Ascending aorta (tissue), 2 donors: ENCODE measurements at places on chromosomes 16 and 17.

- peak overlapping the region; percentile 33 for H3K4me3 ChIP-seq
- peaks cover 4% of the 10 kb centered on the region for H3K4me1 ChIP-seq
- H3K27ac ChIP-seq: no peak overlapping the region
- no peak for DNase-seq
- H3K36me3 ChIP-seq: no peaks in the 10 kb centered on the region
- H3K27me3 ChIP-seq: peaks cover 8% of the 10 kb centered on the region
Measured at GRCh38 chr17:7296189-7296861, 1.9 kb upstream of the YBX2 start.

DNA sequence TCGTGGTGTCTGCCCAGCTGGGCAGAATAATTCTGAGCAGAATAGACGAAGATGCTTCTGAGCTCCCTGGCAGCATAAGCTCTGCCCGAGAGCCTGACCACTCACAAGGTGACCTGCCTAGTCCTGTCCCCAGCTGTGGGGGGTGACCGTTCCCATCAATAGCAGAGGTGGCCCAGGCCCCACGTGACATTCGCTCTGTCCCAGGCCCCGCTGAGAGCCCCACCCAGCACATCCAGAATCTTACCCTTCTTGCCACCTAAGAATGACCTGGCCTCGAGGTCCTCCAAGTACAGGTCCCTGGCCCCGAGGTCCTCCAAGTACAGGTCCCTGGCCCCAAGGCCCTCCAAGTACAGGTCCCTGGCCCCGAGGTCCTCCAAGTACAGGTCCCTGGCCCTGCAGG, 695 bp upstream of the TMEM204 start:
- H3K4me3 ChIP-seq: peak overlapping the region; percentile 68
- peaks cover 23% of the 10 kb centered on the region for H3K36me3 ChIP-seq
- H3K4me1 ChIP-seq: peaks cover 17% of the 10 kb centered on the region

DNA sequence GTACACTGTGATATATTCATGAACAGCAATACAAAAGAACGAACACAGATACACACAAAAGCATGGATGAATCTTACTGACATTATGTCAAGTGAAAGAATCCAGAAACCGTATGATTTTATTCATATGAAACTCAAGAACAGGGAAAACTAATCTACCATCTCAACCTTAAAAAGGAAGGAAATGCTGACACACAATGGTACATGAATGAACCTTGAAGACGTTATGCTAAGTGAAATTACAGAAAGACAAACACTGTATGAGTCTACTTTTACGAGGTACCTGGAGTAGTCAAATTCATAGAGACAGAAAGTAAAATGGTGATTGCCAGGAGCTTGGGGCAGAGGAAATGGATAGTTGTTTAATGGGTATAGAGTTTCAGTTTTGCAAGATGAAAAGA, 8.7 kb upstream of the PRKCB start:
- no peaks in the 10 kb centered on the region for H3K36me3 ChIP-seq
- no peaks in the 10 kb centered on the region for H3K27me3 ChIP-seq
- no peak overlapping the region for H3K27ac ChIP-seq
- no peak overlapping the region for H3K4me3 ChIP-seq

GRCh38 chr16:66342294-66342900, 24.1 kb upstream of the CDH5 start:
- no peak overlapping the region for H3K27ac ChIP-seq
- no peak overlapping the region for H3K4me3 ChIP-seq
- H3K27me3 ChIP-seq: no peaks in the 10 kb centered on the region
- H3K4me1 ChIP-seq: no peaks in the 10 kb centered on the region

DNA sequence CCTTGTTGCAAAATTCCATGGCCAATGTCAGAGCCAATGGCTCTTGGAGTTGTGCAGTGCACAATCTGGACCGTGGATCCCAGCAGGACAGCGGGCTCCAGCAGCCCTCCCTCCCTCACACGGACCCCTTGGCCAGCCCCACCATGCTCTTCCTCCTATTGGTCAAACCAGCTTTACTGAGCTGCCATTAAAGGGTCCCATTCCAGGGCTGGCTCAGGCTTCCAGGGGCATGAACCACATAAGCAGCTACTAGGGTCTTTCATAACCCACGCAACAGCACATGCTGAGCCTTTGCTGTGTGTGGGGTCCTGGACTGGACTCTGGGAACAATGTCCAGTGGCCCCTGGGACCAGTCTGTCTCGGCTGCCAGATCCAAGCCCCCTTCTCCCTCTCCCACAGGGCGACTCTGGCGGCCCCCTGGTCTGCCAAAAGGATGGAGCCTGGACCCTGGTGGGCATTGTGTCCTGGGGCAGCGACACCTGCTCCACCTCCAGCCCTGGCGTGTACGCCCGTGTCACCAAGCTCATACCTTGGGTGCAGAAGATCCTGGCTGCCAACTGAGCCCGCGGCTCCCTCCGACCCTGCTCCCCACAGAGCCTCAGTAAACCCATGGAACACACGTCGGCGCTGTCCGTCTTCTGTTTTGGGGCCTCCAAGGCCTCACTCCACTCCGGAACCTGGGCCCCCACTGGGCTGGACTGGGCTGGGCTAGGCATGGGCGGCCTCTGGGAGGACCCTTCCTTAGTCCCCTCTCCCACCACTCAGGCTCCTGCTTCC, 5.7 kb downstream of the CTRB1 start:
- H3K27me3 ChIP-seq: no peaks in the 10 kb centered on the region
- no peak for DNase-seq
- H3K36me3 ChIP-seq: peaks cover 18% of the 10 kb centered on the region
- H3K4me3 ChIP-seq: no peak overlapping the region
- no peak overlapping the region for H3K27ac ChIP-seq

GRCh38 chr17:64621772-64622171, 40.3 kb downstream of the SMURF2 start:
- DNase-seq: no peak
- H3K4me3 ChIP-seq: no peak overlapping the region
- H3K27me3 ChIP-seq: no peaks in the 10 kb centered on the region
- no peaks in the 10 kb centered on the region for H3K36me3 ChIP-seq

DNA sequence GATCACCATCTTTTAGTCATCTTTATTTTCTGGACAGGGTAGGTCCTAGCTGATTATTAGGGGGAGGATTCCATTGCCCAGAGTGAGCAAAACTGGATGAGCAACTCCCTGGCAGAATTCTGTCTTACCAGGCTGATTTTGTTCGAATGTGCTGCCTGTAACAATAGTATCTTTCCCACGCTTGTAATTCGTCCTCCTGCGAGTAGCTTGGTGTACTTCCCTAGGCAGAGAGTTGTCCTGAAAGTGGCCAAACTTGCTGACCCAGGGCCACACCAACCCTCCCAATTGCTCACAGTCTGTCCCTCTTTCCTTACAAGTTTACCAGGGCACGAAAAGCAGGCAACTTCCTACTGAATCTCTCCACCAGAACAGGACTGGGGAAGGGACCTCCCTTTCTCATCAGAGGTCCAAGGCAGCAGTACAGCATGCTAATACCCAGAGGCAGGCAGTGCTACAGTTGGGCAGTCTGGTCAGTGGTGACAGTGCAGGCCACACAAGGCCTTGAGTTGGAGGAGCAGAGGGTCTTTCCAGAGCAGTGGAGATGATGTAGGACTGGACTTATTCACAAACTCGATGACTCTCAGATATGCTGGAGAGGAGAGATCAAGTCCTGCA, 67.8 kb upstream of the NLK start:
- no peaks in the 10 kb centered on the region for H3K4me1 ChIP-seq
- no peak for DNase-seq
- H3K27me3 ChIP-seq: no peaks in the 10 kb centered on the region
- H3K27ac ChIP-seq: no peak overlapping the region
- H3K36me3 ChIP-seq: no peaks in the 10 kb centered on the region
- no peak overlapping the region for H3K4me3 ChIP-seq

DNA sequence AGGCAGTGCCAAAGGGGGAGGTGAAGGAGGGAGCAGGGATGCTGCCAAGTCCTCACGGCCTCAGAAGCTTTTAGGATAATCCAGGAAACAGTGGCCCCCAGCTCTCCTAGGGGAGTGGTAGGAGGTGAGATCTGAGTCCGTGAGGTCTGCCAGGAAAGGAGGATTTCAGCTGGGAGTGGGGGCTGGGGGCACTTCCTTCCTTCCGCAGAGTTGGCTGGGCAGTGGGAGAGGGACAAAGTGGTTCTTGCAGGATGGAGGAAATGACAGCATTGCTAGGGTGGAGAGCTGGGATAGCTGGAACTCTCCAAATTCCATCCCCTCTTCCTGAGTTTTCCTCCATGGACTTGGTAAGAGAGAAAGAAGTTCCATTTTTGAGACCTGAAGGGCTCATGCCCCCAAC, 4.8 kb upstream of the SP6 start:
- peaks cover 41% of the 10 kb centered on the region for H3K27me3 ChIP-seq
- no peak overlapping the region for H3K4me3 ChIP-seq
- no peaks in the 10 kb centered on the region for H3K36me3 ChIP-seq
- DNase-seq: no peak

GRCh38 chr17:14866266-14866665, 398.9 kb downstream of the PMP22 start:
- no peak overlapping the region for H3K27ac ChIP-seq
- no peaks in the 10 kb centered on the region for H3K36me3 ChIP-seq
- H3K4me3 ChIP-seq: no peak overlapping the region
- H3K27me3 ChIP-seq: no peaks in the 10 kb centered on the region
- H3K4me1 ChIP-seq: no peaks in the 10 kb centered on the region

DNA sequence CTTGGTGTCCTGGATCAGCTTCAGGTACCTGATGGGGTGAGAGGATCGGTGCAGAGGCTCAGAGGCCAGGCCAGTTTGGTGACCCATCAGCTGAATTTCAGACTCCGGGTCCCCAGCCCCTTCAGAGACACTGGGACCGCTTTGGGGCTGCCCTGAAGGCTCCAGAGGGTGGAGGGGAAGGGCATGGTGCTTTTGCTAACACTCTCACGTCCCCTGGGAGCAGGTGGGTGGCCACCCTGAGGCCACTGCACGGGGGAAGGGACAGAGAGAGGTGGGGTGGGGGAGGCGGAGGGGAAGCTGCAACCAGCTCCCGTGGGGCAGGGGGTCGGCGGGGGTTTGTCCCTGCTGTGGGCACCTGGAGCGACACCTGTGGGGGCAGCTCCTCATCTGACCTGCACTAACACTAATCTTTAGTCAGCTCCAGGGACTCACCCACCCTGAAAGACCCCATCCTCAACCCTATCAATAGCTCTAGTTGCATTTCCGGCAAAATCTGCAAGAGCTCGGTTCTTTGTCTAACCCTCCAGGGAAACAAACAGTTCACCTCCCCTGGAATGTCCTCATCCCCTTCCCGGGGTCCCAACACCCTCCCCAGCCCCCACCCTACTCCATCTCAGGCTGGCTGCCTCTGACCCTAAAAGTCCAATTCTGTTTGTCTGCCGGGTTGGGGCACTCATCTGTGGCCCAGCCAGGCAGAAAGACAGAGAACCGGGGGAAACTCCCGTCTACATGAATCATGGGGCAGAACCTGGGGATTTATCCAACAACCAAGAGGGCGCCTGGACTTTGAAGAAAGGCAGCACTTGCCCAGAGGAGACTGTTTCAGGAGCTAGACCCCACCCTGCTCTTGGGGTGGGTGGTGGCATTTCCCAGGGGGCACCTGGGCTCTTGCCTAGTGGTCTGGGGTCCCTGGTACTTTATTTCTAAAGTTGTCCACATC, 91.9 kb upstream of the CBX4 start:
- peaks cover 8% of the 10 kb centered on the region for H3K27me3 ChIP-seq
- no peaks in the 10 kb centered on the region for H3K36me3 ChIP-seq
- no peak for DNase-seq
- H3K4me1 ChIP-seq: peaks cover 6% of the 10 kb centered on the region
- H3K4me3 ChIP-seq: no peak overlapping the region

DNA sequence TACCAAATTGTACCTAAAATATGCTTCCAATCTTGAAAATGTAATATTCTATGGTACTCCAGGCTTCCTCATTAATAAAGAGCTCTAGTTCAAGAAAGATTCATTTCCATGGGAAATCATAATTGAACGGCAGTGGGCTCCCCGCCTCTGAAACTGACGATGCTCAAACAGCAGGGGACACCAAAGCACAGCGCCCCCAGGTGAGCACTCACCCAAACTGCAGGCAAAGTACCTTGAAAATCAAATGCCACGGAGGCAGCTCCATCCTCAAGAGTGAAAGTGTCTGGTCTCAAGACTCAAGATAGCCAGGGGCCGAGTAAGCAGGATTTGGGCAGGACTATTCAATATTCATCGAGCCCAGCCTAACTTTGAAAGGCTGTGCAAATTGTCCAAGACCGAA, 217.4 kb upstream of the TNRC6C start:
- peaks cover 20% of the 10 kb centered on the region for H3K4me1 ChIP-seq
- peak; percentile 15 for DNase-seq
- H3K4me3 ChIP-seq: no peak overlapping the region

DNA sequence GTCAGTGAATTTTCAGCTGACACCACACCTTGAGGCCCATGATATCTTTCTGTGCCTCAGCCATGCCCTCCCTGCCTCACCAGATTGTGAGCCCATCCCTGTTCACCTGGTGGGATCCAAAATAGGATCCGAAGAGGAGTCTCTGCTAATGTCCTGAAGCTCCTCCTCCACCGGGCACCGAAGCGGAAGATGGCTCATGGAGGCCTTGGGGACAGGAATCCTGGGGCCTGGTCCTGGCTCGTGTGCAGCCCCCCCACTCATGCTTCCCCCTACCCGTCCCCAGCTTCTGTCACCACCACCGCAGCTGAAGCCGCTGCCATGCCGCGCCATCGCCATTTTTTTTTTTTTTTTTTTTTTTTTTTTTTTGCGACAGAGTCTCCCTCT, 1683.4 kb downstream of the TP53TG3F start:
- no peaks in the 10 kb centered on the region for H3K4me1 ChIP-seq
- no peak for DNase-seq
- no peak overlapping the region for H3K4me3 ChIP-seq
- H3K27me3 ChIP-seq: no peaks in the 10 kb centered on the region
- no peaks in the 10 kb centered on the region for H3K36me3 ChIP-seq
